ENCODE measurements at places on chromosomes 5 and 9.

DNA sequence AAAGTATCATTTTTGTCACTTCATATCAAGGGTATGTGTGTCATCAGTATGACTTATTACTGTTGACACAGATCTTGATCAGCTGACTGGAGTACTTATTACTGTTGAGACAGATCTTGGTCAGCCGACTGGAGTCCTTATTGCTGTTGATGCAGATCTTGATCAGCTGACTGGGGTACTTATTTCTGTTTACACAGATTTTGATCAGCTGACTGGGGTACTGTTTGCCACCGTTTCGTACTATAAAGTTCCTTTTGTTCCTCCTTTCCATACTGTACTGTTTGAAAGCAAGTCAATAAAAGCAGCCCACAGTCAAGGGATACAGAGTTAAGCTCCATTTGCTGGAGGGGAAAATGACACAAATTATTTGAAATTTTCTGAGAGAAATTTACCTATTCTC is 347.3 kb downstream of the CDH12 start:
- DNase-seq = no peak

DNA sequence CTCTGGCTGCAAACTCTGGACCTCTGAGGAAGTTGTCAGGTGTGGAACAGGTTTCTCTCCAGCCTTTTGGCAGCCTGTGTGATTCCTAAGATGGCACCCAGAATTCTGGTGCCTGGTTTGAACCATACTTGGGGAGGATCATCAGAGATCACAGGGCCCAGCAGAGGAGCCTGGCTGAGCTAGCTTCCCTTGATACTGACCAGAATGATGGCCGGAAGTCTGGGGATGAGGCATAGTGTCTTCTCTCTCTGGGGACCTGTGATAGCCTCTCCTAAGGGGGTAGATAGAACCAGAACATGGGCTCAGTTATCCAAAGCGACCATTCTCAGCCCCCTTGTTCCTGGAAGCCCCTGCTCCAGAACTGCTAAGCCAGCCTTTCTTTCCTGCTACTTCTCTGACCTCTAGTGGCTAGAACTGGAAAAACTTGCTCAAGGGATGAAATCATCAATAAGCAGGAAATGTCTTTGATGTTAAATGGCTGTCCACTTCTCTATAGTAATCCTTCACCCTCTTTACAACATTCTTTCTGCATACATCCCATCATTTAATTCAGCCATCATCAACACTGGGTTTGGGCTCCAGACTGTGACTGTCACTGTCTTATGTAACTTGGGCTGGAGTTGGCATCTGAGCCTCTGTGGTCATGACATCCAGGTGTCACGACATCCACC is 55.1 kb downstream of the C9orf152 start:
- DNase-seq = peak; percentile 68

- DNase-seq = no peak
Observed at GRCh38 chr5:86526811-86527348, 90.9 kb upstream of the COX7C start.

GRCh38 chr5:64323591-64323990 is 157.9 kb downstream of the RNF180 start:
- DNase-seq = no peak

GRCh38 chr9:97276310-97276852 is 31.1 kb upstream of the CCDC180 start:
- DNase-seq = no peak

DNA sequence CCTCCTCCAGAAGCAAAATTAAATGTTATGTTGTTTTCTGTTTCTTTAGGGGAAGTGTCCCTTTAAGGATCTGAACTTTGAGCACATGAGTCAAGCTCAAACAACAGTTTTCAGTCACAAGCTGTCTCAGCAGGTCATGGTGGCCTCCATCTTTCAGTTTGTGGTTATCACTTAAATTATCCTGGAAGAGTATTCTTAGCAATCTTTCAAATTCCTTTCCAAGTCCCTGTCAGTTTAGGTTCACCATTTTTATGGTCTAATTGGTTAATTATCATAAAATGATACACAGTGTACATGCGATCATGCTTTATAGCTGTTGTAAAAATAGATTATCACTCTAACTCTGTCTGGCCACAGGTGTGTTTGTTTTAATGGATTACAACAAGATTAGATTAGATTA is 43.1 kb upstream of the SELENOP start:
- DNase-seq = no peak

DNA sequence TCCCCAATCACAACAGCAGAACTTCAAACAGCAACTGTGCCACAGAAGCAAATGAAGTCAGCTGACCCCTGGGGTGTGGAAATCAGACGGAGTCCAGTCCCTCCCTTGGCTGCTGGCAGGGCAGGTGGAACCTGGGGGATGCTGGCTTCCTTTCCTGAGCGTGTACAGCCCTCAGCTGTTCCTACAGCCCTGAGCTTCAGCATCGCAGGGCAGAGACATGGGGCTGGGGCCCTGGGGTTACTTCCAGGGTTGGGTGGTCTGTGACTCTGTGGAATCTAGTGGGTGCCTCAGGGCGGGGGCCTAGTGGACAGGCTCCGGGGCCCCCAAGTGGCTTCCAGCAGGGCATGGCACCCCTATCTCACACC is 7.3 kb upstream of the RXRA start:
- no peak for DNase-seq

Measured in fibroblast of skin of right biceps (primary cell).